ENCODE measurements at places on chromosomes 6 and 20.

DNA sequence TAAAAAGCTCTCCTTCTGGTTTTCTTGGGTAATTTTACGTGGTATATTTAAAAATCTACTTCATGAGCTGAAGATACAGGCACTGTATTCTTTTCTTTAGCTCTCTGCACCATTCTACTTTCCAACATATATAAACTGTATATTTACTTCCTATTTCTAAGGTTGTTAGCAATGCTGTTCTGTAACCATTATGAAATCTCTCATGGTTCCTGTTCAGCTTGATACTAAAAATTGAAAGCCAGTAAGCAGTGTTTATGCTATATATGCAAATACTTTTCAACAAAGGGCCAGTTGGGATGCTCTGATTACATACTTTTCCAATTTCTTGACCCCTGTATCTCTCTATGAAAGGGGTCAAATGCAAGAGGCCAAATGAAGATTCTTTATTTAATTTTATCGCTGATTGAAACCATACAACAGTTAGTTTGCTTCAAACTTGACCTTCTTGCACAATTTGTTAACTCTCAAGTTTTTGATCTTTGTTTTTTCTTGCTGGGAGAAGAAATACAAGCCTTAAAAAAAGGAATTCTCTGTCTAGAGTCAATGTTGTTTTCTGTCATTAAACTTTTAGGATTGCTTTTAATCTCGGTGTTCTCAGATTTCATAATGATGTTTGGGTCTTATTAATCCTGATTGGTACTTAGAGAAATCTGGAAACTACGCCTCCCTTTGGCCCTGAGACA is 223.2 kb downstream of the PRL start:
- DNase-seq = peak; percentile 48

DNA sequence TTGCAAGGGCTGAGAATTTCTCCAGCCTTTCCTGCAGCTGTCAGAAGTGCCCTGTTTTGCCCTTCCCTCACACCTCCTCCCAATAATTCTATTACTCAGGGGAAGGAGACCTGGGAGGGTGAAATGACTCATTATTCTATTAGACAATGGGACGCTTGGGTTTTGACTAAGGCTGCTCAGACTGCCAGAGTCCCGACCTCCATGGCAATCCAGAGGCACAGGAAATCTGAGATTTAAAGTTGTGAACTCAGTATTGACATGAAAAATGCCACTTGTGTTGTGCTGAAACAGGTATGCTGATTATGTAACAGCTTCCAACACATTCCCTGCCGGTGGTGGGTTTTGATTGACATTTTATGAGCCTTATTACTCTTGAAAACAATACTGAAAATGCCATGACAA is 625.9 kb upstream of the FLRT3 start:
- no peak for DNase-seq

DNA sequence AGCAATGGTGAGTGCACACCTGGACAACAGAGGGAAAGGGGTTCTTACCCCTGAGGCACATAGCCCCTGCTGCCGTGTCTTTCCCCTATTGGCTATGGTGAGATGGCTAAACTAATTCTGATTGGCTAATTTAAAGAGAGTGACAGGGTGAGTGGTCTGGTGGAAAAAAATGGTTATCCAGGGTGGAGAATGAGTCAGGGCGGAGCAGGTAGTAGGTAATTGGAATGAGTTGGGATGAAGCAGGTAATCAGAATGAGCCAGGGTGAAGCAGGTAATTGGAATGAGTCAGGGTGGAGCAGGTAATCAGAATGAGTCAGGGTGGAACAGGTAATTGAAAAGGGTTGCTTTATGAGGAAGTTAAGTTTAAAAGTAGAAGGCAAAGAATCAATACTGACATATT is 200.3 kb downstream of the EYA4 start:
- no peak for DNase-seq

DNA sequence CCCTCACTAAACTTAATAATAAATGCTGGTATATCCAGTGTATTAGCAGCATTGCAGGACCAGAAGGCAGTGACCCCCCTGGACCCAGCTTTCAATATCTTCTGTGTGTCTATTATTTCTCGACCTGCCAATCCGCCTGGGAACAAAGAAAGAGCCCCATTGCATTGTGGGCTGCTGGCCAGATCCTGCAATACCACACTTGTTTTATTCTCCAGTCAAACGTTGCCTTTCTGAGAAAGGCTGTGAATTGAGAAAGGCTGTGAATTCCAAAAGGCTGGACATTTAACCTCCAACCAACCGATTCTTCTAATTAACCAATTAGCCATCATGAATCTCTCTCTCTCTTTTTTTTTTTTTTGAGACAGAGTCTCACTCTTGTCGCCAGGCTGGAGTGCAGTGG is 1.5 kb upstream of the MTO1 start:
- peak; percentile 7 for DNase-seq

GRCh38 chr6:20333721-20334269 is 67.9 kb upstream of the E2F3 start:
- DNase-seq = no peak

GRCh38 chr6:108796875-108797274 is 51.3 kb upstream of the ARMC2 start:
- DNase-seq = no peak
